ENCODE measurements at places on chromosomes 3 and 15. TPM values are rescaled to one million over a fixed set of nuclear protein-coding genes. Genes with fewer than 3 reads are reported as not detected.

DNA sequence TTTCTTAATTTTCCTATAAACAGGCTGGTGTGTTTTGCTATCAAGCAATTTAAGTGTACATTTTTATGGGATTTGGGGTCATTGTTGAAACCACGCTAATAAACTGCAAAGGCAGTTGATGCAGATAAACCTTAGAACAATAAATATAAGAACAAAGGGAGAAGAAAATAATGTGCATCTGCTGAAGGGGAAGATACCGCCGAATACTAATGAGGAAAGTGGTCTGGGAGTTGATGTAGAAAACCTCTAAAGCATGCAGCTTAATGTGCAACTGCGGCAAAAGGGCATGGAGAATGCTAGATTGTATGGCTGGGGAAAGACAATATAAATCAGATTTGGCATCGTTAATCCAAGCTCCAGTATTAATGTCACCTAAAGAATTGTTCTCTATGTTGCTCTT lies 29.8 kb upstream of the CHL1 start:
- H3K36me3 ChIP-seq: no peaks in the 10 kb centered on the region
- no peaks in the 10 kb centered on the region for H3K4me1 ChIP-seq
- H3K27me3 ChIP-seq: no peaks in the 10 kb centered on the region
- DNase-seq: no peak
- H3K27ac ChIP-seq: no peak overlapping the region

DNA sequence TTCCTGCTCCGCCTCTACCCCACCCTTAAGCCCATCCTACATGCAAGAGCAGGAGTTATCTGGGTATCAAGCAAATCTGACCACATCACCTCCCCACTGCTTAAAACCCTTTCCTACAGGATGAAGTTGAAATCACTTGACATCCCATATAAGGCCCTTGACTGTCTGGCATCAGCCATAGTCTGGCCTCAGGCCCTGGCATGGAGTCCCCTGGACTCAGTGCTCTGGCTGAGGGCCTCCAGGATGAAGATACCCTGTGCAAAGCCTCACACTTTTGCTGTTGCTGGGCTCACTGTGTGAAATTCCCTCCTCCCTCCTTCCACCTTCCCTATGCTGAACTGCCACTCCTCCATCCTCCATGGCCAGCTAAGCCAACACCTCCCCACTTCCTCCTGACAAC lies 65.2 kb upstream of the GLCE start:
- no peak for DNase-seq
- no peak overlapping the region for H3K4me3 ChIP-seq
- no peaks in the 10 kb centered on the region for H3K36me3 ChIP-seq
- H3K4me1 ChIP-seq: no peaks in the 10 kb centered on the region

DNA sequence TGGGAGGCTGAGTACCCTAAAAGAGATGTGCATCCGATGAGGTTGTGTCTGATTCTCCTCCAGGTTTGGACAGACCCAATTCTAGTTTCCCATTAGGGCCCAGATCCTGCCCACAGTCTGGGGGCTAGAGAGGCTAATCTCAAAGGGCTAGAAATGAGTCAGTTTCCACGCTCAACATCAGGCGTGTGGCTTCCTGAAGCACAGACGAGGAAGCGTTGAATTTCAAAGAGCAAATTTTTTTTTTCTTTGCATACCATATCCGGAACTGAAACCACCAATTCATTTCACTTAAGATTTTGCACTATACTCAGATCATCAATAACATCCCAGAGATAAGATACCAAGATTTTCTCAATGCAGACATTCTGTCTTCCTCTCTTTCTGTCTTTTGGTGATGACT lies 173.8 kb upstream of the BCL6 start:
- no peaks in the 10 kb centered on the region for H3K36me3 ChIP-seq
- no peak overlapping the region for H3K27ac ChIP-seq
- H3K27me3 ChIP-seq: no peaks in the 10 kb centered on the region
- DNase-seq: no peak

- no peak for DNase-seq
- H3K4me3 ChIP-seq: no peak overlapping the region
- H3K27me3 ChIP-seq: no peaks in the 10 kb centered on the region
- H3K27ac ChIP-seq: no peak overlapping the region
Observed at GRCh38 chr3:152056987-152057386, 183.5 kb downstream of the SUCNR1 start.

DNA sequence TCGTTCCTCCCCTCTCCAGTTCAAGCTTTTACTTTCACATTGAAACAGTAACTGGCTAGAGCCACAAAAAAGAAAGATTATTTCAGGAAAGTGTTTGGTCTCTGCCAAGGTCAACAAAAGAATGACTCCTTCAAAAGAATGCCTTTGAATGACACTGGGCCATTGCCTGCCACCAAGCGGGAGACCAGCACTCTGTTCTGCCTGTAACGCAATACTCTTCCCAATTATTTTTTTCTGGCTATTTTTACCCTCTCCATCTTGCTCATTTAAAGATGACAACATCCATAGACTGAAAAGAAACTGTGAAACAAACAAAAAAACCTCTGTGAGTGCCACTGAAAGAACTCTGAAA lies 37.3 kb downstream of the EHHADH start:
- no peak overlapping the region for H3K4me3 ChIP-seq
- DNase-seq: no peak
- H3K27ac ChIP-seq: no peak overlapping the region
- no peaks in the 10 kb centered on the region for H3K27me3 ChIP-seq

DNA sequence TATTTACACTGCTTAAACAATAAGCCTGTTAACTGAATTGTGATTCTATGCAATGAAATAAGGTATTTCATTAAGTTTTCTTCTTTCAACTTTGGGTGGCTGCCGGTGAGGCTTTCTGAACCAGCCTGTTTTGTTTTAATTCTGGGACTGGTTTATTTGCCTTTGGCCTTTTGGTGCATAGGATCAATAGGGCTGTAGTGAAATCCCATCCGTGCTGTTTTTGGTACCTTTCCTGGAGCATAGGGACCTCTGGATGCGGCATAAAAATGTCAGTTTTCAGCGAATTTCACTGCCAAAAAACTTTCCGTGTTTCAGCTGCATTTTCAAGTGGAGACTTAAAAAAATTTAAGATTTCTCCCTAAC lies 514 bp downstream of the PLS1 start:
- peak overlapping the region; percentile 81 for H3K4me3 ChIP-seq
- no peak overlapping the region for H3K27ac ChIP-seq
- no peaks in the 10 kb centered on the region for H3K27me3 ChIP-seq
- no peak for DNase-seq

- no peaks in the 10 kb centered on the region for H3K36me3 ChIP-seq
- no peak for DNase-seq
- H3K27ac ChIP-seq: no peak overlapping the region
- no peak overlapping the region for H3K4me3 ChIP-seq
Observed at GRCh38 chr3:3191675-3192285, 12.3 kb upstream of the CRBN start.

GRCh38 chr3:196323691-196324090 lies 5.7 kb upstream of the DYNLT2B start:
- H3K27me3 ChIP-seq: no peaks in the 10 kb centered on the region
- no peak overlapping the region for H3K4me3 ChIP-seq
- H3K36me3 ChIP-seq: no peaks in the 10 kb centered on the region
- peaks cover 6% of the 10 kb centered on the region for H3K4me1 ChIP-seq
- no peak overlapping the region for H3K27ac ChIP-seq

GRCh38 chr15:38708672-38709180 lies 144.1 kb upstream of the RASGRP1 start:
- H3K27me3 ChIP-seq: no peaks in the 10 kb centered on the region
- no peak overlapping the region for H3K4me3 ChIP-seq
- peak overlapping the region; percentile 24 for H3K27ac ChIP-seq
- H3K36me3 ChIP-seq: no peaks in the 10 kb centered on the region

DNA sequence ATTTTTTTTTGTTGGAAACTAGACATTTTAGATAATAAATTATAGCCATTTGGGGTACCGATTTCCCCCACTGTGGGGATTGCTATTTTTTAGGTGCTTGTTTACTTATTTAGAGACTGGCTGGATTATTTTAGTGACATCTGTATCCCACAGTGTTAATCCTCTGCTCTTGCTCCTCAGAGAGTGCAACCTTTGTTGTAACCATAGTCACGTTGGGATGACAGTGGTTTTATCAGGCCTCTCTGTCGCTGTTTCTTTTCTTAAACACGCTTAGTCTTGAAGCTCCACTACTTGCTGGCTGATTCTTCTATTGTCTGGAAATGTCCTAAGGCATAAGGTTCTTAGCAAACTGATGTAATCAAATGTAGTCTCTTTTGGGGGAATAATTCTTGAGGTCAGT lies 451.6 kb upstream of the SEMA6D start:
- H3K4me1 ChIP-seq: no peaks in the 10 kb centered on the region
- no peaks in the 10 kb centered on the region for H3K36me3 ChIP-seq
- H3K27me3 ChIP-seq: no peaks in the 10 kb centered on the region
- H3K27ac ChIP-seq: no peak overlapping the region
- DNase-seq: no peak
- no peak overlapping the region for H3K4me3 ChIP-seq

DNA sequence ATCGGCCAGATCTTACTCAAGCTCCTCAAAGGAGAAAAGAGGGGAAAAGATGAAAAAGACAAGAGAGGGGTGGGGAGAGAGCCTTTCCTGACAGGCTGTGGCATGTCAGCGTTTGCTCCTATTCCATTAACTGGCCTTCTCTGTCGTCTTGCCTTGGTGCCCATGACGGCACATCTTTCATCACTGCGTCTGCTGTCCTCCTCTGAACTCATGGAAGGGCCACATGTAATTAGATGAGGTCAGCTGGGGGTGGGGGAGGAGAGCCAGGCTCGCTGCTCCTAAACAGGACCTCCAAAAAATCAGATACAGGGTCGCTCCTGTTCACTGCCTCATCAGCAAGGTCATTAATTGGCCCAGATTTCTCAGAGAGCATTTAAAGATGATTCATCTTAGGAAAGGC lies 49.7 kb downstream of the LRTM1 start:
- peak overlapping the region; percentile 69 for H3K27ac ChIP-seq
- peak; percentile 74 for DNase-seq
- H3K4me1 ChIP-seq: peaks cover 42% of the 10 kb centered on the region
- H3K27me3 ChIP-seq: no peaks in the 10 kb centered on the region
- H3K4me3 ChIP-seq: no peak overlapping the region

GRCh38 chr3:14795996-14796395 lies 22.8 kb upstream of the FGD5 start:
- peaks cover 16% of the 10 kb centered on the region for H3K27me3 ChIP-seq
- no peak for DNase-seq
- H3K36me3 ChIP-seq: no peaks in the 10 kb centered on the region

DNA sequence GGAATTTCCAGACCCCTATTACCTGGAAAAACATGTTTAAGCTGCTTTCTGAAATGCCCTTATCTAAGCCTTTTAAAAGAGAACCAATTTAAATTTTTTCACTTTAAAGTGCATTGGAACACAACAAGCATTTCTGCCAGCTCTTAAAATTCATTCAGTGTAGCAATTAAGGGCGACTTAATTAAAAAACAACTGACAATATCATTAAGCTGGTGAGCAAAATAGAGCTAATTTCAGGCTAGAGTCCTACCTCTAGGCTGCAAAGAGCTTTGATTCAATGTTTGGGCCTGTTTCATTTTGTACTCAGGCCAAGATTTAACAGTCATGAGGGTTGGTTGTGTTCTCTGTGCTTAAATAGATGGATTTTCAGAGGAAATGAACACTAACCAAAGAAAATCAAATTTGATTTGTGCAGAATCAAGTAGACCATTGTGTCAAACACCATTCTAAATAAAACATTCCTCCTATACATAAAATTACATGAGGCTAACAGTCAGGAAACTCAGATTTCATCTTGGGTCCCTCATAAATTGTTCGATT lies 114.6 kb downstream of the TMEM108 start:
- no peaks in the 10 kb centered on the region for H3K4me1 ChIP-seq
- H3K27ac ChIP-seq: no peak overlapping the region
- no peak for DNase-seq
- no peaks in the 10 kb centered on the region for H3K36me3 ChIP-seq
- no peaks in the 10 kb centered on the region for H3K27me3 ChIP-seq

DNA sequence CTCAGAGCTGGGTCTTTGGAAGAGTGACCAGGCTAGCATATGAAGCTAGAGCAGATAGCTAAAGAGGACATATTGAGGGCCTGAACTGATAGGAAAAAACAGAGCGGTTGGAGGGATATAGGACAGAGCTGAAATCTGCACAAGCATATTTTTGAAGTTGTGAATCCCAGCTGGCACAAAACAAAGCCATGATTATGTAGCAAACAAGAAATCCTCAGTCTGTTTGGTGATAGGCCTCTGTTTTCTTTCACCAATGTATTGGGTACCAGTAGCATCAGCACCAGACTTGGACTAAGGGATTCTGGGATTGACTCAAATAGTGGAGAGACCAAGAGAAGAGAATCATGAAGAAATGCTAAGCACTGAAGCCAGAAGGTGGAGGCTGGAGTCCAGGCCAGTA lies 151.0 kb downstream of the FAM43A start:
- H3K4me3 ChIP-seq: no peak overlapping the region
- DNase-seq: no peak
- H3K36me3 ChIP-seq: no peaks in the 10 kb centered on the region

GRCh38 chr3:123595396-123596180 lies 10.7 kb upstream of the HACD2 start:
- no peak overlapping the region for H3K4me3 ChIP-seq
- H3K4me1 ChIP-seq: peaks cover 2% of the 10 kb centered on the region
- no peaks in the 10 kb centered on the region for H3K36me3 ChIP-seq
- H3K27ac ChIP-seq: no peak overlapping the region
- H3K27me3 ChIP-seq: no peaks in the 10 kb centered on the region

DNA sequence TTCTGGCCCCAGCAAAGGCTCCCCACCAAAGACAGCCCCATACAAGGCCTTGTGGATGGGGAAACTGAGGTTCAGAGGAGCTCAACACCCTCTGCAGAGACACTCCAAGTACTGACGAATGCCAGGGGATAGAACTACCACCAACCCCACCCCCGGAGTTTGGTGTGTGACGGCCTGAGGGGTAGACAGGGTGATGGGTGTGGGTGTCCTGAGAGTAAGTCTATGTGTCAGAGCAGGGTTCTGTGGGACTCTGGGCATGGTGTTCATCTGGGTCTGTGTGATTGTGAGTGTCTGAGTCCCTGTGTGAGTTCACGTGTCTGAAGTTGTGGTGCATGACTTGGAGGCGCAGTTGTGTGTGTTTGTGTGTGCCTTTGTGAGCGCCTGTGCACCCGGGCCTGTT lies 7.4 kb downstream of the PTH1R start:
- no peaks in the 10 kb centered on the region for H3K36me3 ChIP-seq
- DNase-seq: no peak
- no peak overlapping the region for H3K27ac ChIP-seq
- H3K4me3 ChIP-seq: no peak overlapping the region

DNA sequence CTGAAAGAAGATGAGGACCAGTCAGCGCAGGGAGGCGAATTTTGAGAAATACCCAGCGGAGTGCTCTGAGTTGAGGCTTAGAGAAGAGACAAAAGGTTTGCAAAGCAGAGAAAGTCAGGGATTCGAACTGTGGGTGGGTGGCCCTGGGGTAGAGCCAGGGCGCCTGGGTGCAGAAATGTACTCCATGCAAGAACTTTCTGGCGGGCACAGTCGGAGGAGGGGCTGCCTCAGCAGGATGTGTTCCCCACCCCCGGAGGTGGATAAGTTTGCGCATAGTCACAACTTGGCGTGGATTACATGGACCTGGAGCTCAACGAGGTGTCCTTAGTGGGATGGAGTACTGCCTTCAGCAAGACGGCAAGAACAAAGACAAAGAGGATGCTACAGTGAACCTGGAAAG lies 117.3 kb upstream of the ALDH1A3 start:
- no peaks in the 10 kb centered on the region for H3K36me3 ChIP-seq
- no peak overlapping the region for H3K4me3 ChIP-seq
- no peak overlapping the region for H3K27ac ChIP-seq
- H3K4me1 ChIP-seq: peaks cover 37% of the 10 kb centered on the region

GRCh38 chr3:37940242-37940908 lies 50.2 kb upstream of the VILL start:
- no peak overlapping the region for H3K4me3 ChIP-seq
- H3K27me3 ChIP-seq: no peaks in the 10 kb centered on the region
- DNase-seq: no peak
- H3K27ac ChIP-seq: no peak overlapping the region
- peaks cover 46% of the 10 kb centered on the region for H3K4me1 ChIP-seq
- H3K36me3 ChIP-seq: no peaks in the 10 kb centered on the region

Gene EPHA3
- total RNA-seq: under 0.01 TPM

Gene TMEM158
- 24.4 TPM for total RNA-seq

Gene RAMAC
- total RNA-seq: 23.9 TPM

Gene RARB
- total RNA-seq: not detected

Measured in GM23248 (cell line).